Stimulated activated CD8-positive, alpha-beta memory T cell treated with anti-CD3 and anti-CD28 coated beads, Interleukin-7, amount 100 ng/mL, for 48 hours (primary cell): ENCODE measurements at places on chromosomes 7 and 10.

DNA sequence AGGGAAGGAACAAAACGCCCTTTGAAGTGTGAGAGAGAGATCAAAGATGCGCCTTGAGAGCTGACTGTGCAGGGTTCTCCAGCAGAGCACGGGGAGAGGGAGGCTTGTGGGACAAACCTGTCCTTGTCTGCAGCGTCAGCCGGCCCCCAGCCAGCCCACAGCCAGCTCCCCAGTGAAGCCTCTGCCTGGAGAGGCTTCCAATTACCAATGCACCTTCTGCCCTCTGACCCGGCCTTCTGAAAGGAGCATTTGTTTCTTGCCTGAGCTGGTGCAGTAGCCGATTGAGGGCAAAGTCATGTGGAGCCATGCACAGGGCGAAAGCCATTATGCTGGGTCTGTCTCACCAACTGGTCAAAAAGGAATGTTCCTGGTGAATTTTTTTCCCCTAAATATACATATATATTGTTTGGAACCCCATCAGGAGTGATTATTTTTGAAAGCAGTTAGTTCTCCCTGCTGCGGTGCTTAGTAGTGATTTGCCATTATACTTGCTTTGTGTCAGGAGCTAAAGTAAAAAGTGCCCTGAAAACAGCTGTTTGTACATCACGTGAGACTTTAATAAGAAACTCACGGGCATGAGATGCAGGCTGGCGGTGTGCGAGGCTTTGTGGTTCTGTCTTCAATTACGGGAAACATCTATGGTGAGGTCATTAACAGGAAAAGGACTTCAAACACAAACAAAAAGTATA, 268.6 kb downstream of the KLF6 start:
- DNase-seq = no peak

GRCh38 chr7:154581251-154581890, 421.6 kb downstream of the PAXIP1 start:
- DNase-seq = no peak

GRCh38 chr7:140165422-140165821, 11.4 kb downstream of the KDM7A start:
- no peak for DNase-seq

- no peak for DNase-seq
Measured at GRCh38 chr7:145082366-145083161, 246.7 kb upstream of the TPK1 start.

DNA sequence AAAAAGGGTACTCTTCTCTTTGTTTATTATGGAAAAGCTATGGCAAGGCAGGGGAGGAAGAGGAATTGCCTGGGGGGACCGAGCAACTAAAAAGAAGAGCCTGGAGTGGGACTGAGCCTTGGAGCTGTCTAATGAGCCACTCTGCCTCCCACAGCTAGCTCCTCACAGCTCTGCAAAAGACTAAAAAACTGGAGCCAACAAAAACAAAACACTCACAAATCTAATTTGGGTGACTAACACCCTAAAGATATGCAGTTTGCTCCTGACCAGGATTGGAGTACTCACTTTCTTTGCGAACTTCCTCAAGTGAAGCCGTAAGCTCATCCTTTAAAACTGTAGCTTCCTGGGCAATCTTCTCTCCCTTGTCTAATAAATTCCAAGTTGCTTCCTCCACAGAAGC, 89.4 kb downstream of the CTNNA3 start:
- no peak for DNase-seq

DNA sequence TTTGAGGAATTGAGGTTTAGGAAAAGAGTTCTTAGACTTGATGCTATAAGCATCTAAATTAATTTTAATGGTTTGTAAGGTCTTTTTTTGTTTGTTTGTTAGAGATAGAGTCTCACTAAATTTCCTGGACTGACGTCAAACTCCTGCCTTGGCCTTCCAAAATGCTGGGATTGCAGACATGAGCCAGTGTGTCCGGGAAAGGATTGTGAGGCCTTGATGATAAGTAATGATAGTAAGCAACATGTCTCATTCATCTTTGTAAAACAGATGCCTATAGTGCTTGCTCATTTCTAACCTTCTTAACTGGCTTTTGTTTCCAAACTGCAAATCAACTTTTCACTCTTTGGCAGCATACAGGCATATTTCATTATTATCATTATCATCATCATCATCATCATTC, 176.0 kb upstream of the KCND2 start:
- DNase-seq = no peak

DNA sequence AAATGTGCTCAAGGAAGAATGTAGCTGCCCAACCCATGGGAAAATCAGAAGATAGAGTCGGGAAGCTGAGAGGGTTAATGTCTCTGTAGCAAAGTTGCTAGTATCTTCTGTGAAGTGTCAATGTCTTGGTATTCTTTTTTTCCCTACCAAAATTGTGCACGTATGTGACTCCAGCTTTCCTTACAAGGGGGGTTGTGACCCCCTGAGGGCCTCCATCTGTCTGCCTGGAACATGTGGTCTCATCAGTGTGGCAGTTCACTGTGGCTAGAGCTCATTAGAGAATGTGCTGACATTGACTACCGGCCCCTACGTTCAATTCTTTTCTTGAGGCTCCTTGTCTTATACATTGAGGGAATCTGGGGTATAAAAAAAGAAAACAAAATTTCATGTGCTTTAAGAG, 725.2 kb upstream of the CELF2 start:
- DNase-seq = no peak

- DNase-seq = no peak
Measured at GRCh38 chr10:59807629-59808620, 54.7 kb upstream of the MRLN start.

DNA sequence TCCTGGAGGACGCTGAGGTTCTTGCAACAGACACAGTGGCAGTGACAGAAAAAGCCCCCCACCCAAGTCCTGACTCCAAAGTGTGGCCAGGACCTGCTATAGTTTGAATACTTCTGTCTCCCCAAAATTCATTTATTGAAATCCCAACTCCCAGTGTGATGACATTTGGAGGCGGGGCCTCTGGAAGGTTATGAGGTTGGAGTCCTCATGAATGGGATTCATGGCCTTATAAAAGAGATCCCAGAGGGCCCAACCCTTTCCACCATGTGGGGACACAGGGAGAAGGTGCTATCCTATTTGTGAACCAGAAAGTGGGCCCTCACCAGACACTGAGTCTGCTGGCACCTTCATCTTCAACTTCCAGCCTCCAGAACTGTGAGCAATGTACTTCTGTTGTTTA, 18.3 kb downstream of the ANXA11 start:
- DNase-seq = no peak

- DNase-seq = no peak
Measured at GRCh38 chr7:77458786-77459185, 42.6 kb upstream of the GSAP start.

DNA sequence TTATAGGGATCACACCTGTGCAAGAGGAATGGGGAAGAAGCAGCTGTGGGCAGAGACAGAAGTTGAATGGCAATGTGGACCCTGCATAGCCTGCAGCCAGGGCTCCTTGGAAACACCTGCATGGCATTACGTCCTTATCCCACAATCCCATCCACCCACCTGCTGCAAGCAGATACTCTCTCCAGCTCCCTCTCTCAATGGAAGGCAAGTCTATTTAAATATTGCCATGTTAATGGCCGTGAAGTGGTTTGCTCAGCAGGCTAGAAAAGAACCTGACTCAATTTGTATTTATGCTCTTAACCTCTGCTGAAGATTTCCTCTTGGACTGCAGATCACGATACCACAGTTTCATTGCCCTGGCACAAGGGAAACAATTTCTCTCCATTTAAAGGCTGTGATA, 417.0 kb downstream of the TYW1 start:
- no peak for DNase-seq

DNA sequence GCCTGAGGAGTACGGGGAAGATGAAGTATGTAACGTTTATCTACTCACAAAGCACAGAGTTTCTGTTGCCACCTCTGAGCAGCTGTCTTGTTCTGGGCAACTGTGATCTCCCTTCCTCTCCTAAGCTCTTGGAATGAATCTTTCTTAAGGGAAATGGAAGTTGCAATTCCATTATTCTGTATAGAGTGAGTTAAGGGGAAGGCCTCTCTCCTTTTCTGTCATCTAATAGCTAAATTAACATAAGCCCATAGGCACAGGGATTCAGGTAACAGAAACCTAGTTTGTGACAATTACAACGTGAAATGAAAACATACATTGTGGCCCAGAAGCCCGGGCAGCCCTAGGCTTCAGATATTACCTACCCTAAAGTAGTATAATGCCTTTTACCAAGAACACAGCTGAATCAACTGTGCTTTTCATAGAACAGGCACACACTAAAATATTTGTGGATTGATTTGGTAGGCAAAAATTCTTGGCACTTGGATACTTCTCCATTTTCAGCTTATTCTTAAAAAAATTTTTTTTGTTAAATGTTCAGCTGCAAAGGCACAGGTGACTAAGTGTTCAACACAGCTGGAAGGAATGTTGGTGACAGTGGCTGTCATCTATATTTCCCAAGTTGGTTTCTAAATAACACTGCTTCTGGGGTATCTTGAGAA, 3.8 kb upstream of the PDCD4 start:
- DNase-seq = no peak

DNA sequence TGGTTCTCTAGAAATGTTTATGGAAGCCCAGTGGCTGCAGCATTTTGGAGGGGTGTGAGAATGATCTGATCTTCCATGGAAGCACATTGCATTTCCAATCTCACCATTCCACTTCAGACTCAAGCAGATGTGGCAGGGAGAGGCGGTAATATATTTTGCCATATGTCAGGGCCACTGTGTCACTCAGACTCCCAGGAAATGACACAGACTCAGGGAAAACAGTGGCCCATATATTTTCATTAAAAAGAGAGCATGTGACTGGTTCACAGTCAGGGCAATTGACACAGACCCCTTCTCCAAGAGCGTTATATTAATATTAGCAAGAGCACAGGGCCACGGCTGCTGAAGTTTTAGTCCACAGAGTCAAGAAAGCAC, 149.3 kb upstream of the NRP1 start:
- no peak for DNase-seq

DNA sequence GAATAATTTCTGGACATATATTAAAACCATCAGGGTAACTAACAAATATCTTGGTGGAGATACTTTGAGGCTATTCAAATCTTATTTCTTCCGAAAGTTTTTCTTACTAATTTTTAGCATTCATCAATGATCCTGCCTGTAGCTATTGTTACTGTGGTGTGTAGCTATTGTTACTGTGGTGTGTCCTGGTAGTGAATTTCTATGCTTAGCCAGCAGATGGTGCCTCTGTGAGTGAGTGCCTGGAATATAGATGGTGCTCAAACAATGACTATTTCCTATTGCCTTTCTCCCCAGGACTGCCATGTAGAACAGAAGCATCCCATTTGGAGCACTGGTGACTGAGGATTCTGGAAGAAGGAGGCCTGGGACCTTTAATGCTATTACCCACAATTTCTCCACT, 245.7 kb downstream of the CCSER2 start:
- DNase-seq = no peak

- no peak for DNase-seq
Measured at GRCh38 chr7:27961255-27961654, 219.3 kb downstream of the JAZF1 start.

DNA sequence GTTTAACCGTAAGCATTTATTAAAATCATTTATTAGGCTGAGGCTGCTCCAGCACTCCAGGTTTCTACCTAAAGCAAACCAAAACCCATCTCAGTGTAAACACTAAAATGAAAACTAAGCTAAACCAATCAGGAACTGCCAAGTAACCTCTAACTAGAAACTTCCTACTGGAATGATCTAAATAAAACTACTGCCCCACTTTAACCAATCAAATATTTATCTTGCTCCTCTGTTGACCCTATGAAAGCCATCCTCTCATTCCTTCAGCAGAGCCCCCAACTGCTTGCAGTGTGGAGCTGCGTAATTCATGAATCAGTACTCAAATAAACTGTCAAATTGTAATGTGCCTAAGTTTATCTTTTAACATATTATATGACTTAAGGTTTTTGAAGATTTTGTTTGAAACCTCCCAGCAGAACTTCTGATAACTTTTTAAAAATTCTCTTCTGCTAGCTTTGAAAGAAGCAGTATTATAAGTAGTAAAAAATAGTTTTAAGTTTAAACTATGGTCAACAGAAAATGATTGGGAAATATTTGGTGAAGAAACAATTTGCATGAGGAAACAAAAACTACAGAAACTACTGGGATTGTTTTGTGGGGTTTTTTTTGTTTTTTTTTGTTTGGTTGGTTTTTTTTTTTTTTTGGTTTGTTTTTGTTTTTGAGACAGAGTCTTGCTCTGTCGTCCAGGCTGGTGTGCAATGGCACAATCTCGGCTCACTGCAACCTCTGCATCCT, 47.4 kb downstream of the GPR37 start:
- DNase-seq = no peak

DNA sequence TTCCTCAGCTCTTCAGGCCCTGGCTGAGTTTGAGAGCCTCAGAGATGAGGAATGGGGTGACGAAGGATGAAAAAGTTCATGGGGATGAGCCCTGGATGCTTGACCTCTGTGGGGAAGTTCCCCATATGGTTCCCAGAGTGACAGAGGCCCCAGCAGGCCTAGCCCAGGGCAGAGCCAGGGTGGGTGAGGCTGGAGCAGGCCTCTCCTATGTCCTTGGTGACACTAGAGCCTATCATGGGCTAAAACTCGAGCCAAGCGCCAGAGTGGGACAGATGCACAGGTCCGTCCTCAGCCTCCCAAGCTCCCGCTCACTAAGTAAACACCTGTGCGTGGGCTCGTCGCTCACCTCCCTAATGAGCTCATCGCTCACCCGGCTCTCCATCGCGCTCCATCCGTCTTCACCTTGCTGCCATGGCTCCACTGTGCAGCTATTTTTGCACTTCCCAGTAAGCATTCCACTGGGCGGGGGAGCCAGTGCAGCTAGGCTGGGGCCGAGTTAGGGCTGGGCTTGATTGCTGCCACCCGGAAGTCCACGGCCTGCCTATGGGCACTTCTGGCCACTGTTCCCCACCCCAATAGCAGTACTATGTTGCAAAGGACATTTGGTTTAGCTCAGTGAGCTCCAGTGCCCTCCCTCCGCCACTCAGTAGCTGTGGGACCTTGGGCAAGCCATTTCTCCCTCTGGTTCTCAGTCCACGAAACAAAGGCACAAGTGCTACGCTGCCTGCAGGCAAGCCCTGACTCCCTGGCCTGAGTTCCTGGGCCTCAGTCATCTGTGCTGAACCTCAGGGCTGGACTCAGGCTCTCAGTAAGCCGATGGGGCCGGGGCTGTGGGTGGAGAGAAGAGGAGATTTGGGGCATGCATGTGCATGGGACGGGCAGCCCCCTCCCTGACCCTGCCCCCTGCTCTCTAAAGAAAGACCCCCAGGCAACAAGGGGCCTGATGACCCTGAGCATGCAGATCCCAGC, 117.3 kb upstream of the PCBD1 start:
- no peak for DNase-seq

DNA sequence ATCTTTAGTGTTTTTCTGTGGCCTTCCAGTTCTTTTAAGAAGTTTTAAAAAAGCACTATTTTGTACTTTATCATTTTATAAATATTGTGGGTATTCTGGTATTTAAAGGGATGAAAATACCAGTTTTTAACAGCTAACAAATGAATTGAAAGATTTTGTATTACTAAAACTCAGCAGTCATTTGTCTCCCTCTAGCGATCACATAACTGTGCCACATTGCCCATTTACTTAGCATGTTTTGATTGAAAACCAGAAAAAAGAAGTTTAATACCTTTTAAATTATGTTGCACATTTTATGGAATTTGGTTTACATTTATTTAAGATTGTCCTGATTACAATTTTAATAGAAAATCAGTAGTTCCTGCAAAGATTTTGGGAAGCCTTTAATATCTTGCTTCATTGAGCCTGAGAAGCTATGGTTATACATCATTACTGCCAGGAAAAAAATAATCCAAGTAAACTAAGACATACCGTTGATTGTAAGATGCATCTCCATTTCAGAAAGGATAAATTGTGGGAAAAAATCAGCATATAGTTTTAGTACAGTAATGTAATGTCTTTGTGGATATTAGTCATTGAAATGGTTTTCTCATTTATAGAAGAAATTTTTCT, 34.9 kb downstream of the TAX1BP1 start:
- no peak for DNase-seq
